Activated CD4-positive, alpha-beta T cell treated with anti-CD3 and anti-CD28 coated beads, Interleukin-2, amount 10 ng/mL, durations not matched to agents 7 days and 5 days (primary cell): ENCODE measurements at places on chromosomes 12 and 14.

DNA sequence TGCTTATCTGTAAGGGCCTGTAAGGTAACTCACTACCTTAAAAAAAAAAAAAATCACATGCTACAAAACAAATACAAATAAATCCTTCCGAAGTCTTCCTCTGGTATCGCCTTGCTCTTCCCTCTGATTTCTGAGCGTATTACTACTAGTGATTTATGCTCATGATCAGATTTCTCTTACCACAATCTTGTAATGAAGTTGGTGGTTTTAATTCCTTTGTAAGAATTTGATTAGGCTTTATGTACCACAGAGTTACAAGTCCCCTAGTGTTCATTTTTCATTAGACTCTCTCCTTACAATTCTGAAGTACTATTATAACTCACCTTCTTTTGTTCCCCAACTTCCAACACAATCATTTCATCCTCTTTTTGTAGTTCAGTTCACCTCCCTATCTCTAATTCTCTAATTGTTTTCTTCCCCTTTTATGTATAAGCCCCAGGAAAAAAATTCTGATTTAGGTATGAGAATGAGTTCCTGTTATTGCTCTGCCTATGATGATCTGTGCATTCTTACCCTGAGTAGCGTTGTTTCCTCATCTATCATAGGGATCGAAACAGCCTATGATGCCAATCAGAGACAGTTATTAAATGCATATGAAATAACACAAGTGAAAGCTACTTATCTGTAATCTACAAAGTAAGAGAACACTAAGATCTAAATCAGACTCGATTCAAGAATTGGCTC is 81.5 kb downstream of the EPS8 start:
- no peak for DNase-seq

DNA sequence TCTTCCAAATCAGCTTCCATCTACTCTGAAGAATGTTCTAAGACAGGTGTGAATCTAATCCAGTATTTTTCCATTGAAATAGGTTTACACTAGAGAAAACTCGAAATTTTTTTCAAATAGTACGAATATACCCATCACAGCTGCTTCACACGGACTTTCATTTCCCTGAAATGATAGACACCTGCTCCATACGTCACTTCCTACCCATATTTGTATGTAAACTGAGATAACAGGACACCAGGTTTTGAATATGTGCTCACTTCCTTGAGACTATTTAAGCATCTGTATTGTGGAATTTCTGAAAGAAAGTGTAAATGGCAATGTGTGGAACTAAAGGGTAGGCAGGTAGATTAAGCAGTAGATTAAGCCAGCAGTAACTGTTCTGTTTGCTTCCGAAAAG is 13.4 kb upstream of the ITPR2 start:
- no peak for DNase-seq

- DNase-seq, result no peak
Observed at GRCh38 chr12:108304633-108305032, 34.5 kb downstream of the CMKLR1 start.

- no peak for DNase-seq
Observed at GRCh38 chr12:95896846-95897245, 38.1 kb downstream of the SNRPF start.
